Stimulated activated CD8-positive, alpha-beta memory T cell treated with anti-CD3 and anti-CD28 coated beads, Interleukin-7, amount 100 ng/mL, for 24 hours (primary cell): ENCODE measurements at places on chromosomes 1 and 21.

DNA sequence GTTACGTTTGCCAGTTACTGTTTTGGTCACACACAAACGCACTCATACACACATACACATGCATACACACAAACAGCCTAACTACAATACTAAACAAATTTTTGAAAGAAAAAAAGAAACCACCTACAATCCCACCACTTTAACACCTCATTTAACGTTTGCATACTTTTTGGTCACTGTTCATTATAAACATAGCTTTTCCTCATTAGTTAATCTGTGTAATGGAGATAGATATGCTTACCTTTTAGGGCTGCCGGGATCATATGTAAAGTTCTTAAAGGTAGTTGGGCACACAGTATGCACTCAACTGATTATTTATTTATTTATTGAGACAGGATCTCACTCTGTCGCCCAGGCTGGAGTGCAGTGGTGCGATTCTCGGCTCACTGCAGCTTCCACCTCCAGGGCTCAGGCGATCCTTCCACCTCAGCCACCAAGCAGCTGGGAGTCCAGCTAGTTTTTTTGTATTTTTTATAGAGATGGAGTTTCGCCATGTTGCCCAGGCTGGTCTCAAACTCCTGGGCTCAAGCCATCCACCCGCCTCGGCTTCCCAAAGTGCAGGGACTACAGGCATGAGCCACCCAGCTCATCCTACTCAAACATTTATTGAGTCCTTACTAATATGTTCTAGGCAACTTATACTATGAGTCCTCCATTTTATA, 677 bp upstream of the BCL10 start:
- no peak for DNase-seq

DNA sequence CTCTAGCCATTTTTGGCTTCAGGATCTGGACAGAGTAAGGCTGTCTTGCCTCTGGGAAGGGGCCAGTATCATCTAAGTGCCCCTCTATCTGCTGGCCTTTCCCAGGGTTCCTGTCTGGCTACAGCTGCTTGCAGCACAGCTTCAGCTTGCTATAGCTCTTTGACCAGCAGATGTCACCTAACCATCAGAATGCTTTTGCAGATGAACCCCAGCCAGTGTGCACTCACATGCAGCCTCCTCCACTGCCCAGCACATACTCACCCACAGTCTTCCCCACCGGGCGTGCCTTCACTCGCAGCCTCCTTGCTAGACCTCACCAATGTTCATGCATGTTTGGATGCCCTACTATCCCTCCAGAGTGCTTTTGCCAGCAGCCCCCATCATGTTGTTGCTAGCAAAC, 769.0 kb downstream of the BRINP3 start:
- no peak for DNase-seq

- no peak for DNase-seq
Measured at GRCh38 chr1:227315629-227316346, 2.5 kb downstream of the CDC42BPA start.

DNA sequence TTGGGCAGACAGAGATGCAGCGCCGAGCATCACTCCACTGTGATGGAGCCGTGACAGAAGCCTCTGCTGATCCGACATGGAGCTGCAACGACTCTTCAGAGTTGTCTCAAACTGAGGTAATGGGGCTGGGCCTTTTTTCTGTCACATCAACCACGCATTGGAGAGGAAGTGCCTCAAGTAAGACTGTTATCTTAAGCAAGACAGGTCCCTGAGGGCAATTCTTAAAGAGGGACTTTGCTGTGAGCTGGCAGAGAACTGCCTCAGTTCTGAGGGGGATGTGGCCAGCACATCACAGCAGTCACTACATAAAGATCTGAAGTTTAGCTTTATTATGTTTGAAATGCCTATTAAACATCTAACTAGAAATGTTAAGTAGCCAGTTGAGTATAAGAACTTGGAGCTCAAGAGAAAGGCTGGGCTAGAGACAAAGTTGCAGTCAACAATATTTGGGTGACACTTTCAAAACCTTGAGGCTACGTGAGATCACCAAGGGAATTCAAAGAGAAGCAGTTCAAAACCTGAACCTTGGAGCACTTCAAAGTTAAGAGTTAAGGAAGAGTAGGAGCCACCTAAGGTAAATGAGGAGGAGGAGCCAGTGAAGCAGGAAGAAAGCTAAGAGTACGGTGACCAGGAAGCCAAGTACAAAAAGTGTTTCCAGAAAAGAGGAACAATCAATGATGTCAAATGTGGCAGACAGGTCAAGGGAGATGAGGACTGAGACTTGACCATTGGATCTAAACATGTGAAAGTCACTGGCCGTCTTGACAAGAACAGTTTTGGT, 54.2 kb upstream of the BCL9 start:
- no peak for DNase-seq

- no peak for DNase-seq
Measured at GRCh38 chr1:10211805-10212410, 1.5 kb downstream of the KIF1B start.

- no peak for DNase-seq
Measured at GRCh38 chr1:108657356-108658080, 3.4 kb downstream of the HENMT1 start.

DNA sequence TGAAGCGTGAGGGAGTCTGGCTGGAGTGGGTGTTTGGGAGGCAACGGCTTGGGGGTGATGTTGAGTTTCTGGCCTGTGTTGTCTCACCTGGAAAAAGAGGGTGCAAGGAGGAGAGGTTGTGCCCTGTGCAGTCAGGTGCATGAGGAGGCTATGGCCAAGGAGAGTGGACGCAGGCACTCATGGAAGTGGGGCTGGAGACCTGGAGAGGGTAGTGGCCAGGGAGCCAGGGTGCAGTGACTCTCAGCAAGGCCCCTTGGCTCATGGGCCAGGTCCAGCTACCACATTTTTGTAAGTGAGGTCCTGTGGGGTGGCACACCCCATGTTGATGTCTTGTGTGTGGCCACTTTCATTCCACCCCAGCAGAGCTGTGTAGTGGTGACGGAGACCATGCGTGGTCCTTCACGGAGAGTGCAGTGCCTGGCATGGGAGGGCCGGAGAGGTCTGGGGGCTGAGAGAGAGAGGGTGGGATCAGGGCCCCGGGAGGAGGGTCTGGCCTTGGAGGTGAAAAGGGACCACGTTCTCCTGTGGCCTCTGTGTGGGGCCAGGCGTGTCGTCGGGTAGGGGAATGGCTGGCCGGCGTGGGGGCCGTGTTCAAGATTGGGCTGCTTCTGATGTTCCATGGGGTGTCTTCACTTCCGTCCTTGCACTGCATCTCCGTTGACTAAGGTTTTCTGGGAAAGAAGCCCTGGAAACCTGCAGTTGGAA, 6.1 kb downstream of the SNAP47 start:
- no peak for DNase-seq

DNA sequence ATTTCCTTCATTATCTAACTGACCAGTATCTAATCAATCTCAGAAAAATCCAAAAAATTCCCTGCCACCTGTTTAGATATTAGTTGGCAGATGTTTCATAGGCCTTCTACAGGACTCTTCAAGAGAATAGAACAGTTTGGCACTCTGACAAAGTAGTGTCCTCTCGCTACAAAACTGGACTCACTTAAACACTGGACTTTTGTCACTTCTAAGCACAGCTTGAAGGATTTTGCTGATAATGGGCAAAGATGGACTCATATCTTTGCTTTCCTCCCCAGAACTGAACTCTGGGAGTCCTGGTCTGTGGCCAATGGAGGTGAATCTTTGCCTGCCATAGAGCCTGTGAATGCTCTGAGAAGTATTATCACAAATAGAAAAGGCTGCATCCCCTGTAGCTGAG, 58.2 kb upstream of the ZNF326 start:
- no peak for DNase-seq

- DNase-seq, result no peak
Measured at GRCh38 chr21:31203431-31204054, 140.5 kb downstream of the TIAM1 start.

GRCh38 chr1:221778535-221779142, 36.8 kb upstream of the DUSP10 start:
- no peak for DNase-seq

DNA sequence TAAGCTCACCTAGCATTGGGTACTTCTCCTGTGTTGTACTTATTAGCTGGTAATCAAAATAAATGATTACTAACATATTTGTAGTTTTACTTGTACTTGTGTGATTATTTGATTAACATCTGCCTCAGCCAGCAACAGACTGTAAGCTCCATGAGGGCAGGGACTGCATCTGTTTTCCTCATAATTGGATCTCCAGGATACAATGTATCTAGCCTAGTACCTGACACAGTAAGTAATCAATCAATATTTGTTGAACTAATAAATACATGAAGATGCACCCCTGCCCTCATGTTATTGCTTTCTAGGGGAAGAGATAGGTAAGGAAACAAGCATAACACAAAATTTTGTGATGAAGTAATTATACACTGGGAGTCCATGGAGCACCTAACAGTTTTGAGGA, 101.5 kb downstream of the TENT5C start:
- DNase-seq, result no peak

DNA sequence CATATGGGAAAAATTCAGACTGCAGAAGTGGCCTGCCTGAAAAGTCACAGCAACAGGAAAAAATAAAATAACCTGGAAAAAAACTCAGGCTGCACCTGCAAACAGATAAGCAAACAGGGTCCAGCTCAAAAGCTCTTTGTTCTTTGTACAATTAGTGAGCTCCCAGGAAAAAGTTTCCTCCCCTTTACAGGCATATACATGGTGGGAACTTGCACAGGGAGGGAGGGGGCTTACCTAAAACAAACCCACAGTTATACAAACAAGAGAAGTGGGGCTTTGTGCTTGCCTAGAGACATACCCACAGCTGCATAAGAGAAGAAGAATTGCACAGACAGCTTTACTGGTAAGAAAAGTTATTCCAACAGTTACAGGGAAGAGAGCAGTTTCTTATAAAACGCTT, 31.7 kb upstream of the COG2 start:
- DNase-seq, result no peak

DNA sequence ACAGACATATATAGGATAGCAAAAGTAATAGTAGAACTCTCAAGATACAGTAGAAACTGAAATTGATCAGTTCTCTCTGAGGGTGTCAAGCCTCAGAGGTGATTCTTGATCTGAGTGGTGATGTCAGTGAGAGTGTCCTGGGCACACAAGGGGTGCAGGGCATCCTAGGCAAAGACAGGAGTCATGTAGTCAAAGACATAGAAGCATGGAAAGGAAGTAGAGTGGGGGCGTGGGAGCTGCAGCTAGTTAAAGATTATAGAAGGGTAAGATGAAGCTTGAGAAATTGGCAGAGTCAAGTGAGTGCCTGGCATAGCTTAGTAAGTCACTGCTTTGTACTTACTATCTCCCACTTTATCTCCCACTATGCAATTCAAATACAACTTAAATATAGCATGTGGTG, 22.8 kb downstream of the CDC7 start:
- DNase-seq, result no peak

- DNase-seq, result no peak
Measured at GRCh38 chr1:206591226-206591625, 21.0 kb downstream of the EIF2D start.

DNA sequence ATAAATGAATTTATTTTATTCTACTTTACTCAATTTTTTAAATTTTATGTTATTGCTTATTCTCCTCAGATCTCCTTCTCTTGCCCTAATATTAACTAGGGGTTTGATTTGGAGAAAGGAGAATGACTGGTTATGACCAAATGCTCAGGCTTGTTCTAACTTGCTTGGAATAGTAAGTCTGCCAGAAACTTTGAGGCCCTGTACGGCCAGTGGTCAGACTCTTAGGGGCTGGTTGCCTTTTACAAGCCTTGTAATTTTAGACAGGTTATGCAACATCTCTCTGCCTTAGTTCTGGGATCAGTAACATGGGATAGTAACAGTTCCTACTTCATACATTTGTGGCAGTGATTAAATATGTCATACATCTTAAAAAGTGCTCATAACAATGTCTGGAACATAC, 279.5 kb downstream of the DUSP10 start:
- DNase-seq, result no peak

DNA sequence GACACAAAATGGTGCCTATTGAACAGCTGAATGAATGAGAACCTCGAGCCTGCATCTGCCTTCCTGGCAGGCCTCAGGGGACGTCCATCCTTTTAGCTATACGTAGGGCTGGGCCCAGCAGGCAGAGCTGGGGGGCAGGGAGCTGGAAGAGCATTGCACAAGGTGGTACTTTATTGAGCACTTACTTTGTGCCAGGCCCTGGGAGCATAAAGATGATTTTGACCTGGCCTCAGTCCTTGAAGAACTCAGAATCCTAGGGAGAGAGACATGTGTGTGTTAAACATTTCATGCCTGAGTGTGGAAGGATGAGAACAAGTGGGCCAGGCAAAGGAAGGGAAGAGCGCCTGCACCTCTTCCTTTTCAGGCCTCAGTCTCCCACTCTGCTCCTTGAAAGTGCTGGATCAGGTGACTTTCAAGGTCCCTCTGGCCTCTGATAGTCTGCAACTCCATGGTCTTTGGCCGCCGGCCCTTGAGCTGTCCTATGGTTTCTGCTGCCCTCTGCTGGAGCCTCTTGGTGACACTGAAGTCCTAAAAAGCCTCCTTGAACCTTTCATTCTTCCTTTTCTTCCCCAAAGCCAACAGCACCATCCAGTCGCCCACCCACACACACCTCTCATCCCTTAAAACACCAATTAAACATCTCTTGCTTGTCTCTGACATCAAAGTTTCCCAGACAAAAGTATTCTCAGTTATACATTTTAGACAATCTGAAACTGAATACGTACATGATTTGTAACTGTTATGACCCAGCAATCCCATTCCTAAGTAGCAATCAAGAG, 3.5 kb upstream of the PEAR1 start:
- DNase-seq, result peak; percentile 31

- DNase-seq, result no peak
Measured at GRCh38 chr1:169086603-169087455, 19.7 kb upstream of the ATP1B1 start.

DNA sequence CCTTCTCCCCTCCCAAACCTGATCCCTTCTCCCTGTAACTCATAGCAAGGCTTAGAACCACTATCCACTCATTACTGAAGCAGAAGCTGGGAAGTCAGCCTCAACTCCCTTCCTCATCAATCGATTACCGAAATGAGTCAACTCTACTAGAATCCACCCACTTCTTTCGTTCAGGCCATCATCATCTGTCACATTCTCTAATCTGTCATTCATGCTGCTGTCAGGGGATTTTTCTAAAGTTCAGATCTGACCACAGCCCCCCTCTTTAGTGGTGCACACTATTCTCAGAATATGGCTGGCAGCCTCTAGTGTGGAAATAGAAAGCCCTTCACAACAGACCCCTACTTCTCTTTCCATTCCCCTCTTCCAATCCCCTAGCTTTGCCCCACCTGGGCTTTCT, 5.1 kb downstream of the NT5C1A start:
- DNase-seq, result no peak

DNA sequence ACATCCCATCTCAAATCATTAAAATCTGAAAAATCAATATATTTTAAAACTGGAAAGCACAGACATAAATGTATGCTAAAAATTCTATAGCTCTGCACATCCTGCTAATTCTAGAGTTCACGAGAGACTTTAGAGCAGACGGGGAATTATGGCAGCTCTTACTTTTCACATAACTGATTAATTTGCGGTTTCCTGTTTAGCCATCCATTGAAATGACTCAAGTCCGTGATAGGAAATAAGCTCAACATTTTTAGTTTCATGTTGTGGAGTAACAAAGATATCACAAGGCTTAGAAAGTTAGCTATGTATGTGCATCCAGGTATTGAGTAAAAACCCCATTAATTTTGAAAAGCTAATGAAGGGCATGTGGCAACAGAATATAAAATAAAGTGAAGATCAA, 123.2 kb downstream of the SMYD2 start:
- DNase-seq, result no peak
